ENCODE measurements at places on chromosomes 12 and 14.

DNA sequence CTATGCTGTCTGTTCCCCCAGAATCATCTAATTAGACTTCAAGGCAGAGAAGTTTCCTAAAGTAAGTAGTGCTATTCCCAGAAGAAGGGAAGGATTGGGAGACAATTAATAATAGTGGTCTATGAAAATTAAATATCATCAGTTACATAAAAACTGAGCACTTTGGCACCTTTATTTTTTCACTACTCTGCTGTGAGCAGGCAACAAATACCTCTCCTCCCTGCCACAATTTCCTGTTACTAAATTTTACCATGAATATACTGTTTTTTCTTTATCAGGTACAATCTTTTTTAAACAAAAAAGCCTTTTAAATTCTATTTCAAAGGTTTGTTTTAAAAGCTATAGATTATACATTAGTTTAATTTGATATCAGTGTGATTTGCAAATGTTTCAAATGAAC lies 29.4 kb upstream of the KRAS start:
- DNase-seq: no peak

DNA sequence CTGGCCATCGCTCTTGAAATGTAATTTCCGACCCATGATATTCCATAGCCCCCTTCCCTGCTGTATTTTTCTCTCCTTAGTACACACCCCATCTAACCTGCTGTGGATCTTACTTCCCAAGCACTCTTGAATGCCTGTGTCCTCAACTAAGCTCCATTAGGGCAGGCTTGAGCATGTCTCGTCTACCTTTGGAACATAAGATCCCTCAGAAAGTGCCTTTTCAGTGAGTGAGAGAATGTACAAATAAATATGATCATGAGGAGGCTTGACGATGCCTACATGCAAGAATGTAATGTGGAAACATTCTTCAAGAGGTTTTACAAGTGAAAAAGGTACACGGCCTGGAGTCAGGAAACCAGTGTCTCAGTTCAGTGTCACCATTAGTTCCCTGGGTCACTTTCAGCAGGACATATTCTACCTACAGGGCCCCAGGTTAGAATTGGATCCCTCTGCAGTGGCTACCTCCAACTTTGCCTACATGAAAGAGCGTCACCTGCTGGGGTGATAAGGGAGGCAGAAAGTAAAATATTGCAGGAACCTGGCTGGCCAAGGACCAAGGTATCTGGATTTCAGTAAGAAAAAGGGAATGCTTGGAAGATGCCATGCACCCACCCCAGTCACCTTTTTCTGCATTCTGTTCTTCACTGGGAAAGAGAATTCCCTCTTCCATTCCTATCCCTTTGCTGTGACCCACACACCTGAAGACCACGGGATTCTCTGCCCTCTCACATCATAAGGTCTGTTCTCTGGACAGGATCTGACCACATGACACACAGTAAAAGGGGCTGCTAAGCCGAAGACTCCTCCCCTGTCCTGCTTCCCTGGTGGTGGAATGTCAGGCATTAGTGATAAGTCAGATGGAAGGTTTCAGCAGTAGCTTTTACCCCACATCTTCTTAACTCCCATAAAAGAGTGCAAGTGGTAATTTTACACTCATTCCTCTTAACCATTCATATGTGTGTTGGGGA lies 24.6 kb upstream of the SERPINA1 start:
- DNase-seq: no peak

DNA sequence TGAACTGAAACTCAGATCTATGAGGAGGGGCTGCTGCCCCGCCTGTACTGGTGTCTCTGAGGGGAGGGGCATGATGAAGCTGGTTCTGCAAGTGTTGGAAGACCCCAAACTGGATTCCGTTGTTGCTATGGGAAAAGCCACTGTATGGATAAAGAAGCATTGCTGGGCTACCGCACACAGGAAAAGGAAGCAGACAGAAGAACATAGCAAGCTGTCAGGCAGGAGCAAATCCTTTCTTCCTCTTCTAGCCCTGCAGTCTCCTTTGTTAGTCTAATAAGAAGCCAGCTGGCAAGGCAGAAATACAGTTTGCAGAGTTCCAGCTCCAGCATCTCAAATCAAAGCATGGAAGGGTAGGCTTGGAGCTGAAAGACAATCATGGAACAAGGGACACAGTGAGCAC lies 26.3 kb upstream of the NR1H4 start:
- DNase-seq: no peak

DNA sequence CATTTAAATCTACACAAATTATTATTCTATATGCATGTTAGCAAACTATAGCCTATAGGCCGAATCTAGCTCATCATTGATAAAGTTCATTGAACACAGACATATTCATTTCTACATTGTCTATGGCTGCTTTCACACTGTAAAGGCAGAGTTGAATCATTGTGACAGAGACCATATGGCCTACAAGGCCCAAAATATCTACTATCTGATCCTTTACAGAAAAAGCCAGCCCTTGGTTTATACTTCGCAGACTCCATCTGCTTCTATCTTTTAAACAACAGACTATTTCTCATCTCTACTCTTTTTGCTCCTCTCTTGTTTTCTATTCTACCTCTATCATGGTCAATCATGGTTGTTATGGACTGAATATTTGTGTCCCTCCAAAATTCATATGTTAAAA lies 190.7 kb downstream of the EXOC5 start:
- DNase-seq: no peak

- DNase-seq: no peak
These were observed 247.8 kb downstream of the MSRB3 start for GRCh38 chr12:65526311-65526710.

GRCh38 chr12:33061844-33062243 lies 165.3 kb upstream of the PKP2 start:
- DNase-seq: no peak

DNA sequence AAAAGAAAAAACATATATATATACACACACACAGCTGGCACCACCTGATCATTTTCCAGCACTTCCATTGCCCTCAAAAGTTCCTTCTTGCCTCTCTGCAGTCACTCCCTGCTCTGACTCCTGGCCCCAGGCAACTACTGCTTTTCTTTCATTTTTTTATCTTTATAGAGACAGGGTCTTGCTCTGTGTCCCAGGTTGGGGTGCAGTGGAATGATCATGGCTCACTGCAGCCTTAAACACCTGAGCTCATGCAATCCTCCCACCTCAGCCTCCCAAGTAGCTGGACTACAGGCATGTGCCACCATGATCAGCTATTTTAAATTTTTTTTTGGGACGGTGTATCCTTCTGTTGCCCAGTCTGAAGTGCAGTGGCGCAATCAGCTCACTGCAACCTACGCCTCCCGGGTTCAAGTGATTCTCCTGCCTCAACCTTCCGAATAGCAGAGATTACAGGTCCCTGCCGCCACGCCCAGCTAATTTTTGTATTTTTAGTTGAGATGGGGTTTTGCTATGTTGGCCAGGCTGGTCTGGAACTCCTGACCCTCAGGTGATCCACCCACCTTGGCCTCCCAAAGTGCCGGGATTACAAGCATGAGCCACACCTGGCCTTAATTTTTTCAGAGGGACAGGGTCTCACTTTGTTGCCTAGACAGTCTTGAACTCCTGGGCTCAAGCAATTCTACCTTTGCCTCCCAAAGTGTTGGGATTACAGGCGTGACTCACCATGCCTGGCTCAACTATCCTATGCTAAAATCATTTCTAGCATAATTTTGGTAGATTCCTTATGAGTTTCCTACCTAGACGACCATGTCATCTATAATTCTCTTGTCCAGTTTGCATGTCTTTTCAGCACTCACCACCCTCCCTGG lies 7.8 kb downstream of the HSP90AA1 start:
- no peak for DNase-seq

DNA sequence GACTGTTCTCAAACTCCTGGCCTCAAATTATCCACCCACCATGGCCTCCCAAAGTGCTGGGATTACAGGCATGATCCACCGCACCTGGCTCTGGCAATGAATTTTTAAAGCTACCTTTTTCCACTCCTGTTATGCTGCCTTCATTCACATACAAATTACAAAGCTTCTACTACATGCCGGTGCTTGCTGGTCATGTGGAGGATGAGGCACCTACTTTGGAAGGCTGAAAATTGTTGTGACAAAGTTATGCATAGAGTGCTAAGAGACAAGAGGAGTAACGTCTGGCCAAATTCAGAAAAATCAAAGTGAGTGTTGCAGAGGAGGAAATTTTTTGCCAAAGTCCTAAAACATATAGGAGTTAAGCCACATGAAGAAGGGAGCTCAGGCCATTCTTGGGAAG lies 191.7 kb upstream of the PPFIA2 start:
- no peak for DNase-seq

DNA sequence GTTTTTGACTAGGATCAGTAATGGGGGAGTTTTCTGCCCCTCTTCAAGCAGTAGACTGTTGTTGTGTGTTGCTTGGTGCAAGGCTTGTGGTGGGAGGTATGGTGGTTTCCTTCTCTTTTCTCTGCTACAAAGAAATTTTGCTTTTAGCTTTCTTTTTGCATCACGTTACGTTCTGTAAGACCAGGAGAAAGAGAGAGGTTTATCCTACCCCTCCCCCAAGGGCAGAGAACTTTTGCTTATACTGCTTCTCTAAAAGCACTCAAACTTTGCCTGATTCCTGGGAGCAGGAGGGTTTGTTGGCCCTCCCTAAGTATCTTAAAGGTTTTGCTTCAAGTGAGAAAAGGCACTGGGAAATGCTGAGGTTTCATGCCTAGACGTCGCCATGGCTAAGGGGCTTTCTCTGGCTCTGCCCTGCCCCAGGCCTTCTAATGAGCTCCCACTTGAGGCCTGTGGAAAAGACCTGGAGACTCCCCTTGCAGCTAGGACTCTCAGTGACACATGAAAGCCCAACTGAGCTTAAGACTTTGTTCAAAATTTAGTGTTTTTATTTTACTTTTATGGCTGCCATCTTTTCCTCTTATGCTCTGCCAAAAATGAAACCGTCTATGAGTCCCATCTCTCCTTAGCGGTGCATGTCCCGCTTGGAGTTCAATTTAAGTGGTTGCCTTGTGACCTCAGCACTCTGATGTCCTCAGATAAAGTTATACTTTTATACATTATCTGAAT lies 49.2 kb downstream of the EIF2S3B start:
- no peak for DNase-seq

DNA sequence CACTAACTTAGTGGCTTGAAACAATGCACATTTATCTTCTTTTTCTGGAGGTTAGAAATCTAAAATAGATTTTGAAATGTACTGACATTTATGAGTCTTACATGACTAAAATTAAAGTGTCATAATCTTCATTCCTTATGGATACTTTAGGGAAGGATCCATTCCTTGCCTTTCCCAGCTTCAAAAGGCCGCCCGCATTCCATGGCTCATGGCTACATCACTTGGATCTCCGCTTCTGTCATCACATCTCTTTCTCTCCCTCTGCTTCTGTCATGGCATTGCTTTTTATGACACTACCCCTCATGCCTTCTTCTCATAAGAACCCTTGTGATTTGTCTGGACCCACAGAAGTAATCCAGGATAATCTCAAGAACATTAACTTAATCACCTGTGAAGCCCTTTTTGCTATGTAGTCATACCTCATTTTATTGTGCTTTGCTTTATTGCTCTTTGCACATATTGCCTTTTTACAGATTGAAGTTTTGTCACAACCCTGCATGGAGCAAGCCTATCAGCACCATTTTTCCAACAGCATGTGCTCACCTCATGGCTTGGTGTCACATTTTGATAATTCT lies 66.5 kb downstream of the GARIN6 start:
- no peak for DNase-seq

- DNase-seq: no peak
These were observed 31.9 kb upstream of the SOS2 start for GRCh38 chr14:50263321-50263720.

DNA sequence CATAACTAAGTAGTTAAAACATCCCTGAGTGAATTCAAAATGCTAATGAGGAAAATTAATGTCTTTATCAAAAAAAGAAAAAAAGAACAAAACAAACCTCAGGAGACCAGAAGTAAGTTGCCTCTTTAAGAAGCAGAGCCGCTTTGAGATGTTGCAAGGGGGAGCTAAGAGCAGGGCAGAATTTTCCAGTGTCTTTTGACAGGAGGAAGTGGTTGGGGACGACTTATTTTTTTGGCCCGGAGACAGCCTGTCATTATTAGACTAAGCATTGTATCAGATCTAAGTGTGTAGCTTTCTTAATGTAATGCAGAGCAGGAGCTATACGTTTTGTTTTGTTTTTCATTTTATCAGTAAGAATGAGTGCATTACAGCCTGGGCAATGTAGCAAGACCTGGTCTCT lies 206.6 kb downstream of the CACNA1C start:
- DNase-seq: no peak

DNA sequence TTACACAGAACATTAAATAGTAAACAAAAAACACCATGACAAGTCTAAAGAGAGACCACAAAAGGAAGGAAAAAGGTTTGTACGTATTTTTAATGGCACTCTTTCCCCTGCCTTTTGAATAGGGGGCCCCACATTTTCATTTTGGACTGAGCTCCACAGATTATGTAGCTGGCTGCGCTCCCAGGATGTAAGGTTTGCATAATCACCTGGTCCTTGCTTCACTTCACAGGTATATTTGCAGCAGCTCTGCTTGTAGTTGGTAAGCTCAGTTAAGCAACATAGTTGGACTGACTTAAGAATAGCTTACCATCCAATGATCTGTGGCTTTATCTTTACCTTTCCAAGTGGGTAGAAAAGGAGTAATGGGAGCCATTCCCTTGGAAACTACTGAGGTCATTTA lies 454.7 kb downstream of the APAF1 start:
- DNase-seq: no peak

GRCh38 chr14:61334197-61334701 lies 12.9 kb downstream of the PRKCH start:
- peak; percentile 42 for DNase-seq

DNA sequence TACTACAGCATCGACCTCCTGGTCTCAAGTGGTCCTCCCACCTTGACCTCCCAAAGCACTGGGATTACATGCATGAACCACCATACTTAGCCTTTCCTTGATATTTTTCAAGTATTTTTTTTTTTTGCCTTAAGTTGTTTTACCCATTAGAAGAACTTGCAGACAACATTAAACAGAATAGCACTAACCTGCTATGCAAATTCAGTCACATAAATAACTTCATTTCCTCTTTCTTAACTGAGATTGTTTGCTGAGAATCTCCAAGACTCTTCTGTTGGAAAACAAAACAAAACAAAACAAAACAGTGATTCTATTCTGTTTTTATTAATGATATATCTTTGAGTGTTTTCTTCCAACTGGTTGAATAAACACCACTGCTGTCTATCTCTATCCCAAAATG lies 115.9 kb upstream of the IFNG-AS1 start:
- no peak for DNase-seq

DNA sequence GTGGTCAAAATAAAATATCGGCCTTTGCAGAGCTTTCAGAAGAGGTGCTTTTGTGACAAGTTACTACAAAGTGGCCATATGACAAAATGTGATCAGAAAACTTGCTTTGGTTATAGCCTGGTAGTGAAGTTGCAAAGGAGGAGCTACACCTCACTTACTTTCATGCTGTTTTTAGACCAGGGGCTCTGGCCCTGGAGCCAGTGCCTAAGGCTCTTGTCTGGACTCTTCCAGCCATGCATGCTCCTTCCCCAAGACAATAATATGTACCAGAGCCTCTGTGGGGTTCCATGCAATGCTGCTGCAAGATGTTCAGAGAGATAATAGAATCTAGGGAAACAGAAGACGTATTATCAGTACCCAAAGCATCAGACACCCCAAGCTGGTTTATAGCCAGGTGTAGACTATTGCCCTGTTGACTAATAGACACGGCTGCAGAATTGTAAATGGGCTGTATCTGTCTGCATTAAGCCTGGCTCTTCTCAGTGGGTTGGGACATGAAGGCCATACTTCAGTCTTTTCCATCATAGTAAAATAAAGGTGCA lies 88.5 kb downstream of the EGLN3 start:
- DNase-seq: no peak

All from stimulated activated CD8-positive, alpha-beta memory T cell treated with anti-CD3 and anti-CD28 coated beads, Interleukin-7, amount 100 ng/mL, for 4 hours (primary cell).